Activated CD4-positive, alpha-beta memory T cell treated with anti-CD3 and anti-CD28 coated beads, Interleukin-2, amount 10 ng/mL, durations not matched to agents 7 days and 5 days (primary cell): ENCODE measurements at places on chromosomes 1 and 21.

DNA sequence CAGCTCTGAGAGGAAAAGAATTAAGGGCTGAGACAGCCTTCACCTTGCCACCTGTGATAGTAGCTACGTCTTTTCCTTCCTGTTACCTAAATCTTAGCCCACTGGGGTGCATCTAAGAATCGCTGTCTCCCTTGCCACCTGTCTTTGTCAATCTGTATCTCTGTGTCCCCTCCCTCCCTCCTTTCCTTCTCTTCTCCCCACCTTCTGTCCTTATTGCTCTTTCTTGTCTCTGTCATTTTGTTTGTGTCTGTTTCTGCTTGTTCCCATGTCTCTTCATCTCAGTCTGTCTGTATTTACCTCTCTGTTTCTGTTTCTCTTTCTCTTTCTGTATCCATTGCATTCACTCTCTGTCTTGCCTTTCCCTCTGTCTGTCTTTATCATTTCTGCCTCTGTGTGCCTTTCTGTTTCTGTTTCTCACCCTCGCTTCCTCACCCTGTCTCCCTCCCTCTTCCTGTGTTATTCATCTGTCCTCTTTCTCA lies 30.2 kb downstream of the SLC22A15 start:
- no peak for DNase-seq

GRCh38 chr1:190205713-190206112 lies 272.0 kb downstream of the BRINP3 start:
- no peak for DNase-seq

GRCh38 chr1:76950306-76950705 lies 83.0 kb downstream of the ST6GALNAC5 start:
- DNase-seq, result no peak

DNA sequence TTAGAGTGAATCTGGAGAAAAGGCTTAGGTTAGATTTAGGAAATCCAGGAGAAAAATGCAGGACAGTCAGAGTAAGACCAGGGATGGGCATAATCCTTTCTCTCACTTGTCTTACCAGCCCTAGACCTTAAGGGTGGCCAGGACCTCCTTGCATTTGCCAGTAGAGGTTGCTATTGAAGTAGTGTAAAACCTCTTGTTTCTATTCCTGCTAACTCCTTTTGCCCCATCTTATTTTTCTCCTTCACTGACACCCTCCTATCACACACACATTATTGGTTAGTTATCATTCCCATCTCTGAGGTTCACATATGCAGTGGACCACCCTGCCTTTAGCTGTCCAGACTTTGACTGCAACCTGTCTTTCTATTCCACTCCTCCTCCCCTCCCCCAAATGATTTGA lies 75.0 kb upstream of the MACF1 start:
- no peak for DNase-seq

DNA sequence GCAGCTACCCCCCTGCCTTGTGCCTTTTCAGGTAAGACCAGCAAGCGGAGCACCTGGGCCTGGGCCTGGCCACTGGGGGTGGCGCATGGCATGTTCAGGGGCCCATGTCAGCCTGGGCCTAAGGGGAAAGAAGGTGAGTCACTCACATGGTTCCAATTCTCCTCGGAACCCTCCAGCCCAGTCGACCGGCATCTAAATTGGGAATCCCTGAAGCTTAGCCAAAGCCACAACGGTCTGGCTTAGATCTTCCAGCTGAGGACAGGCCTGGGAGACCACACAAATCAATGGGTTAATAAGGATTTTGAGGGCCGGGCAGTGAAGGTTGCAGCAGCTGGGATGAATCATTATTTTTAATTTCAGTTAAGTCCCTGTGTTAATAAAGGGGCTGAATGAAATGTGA lies 145.1 kb upstream of the SMYD2 start:
- DNase-seq, result no peak

DNA sequence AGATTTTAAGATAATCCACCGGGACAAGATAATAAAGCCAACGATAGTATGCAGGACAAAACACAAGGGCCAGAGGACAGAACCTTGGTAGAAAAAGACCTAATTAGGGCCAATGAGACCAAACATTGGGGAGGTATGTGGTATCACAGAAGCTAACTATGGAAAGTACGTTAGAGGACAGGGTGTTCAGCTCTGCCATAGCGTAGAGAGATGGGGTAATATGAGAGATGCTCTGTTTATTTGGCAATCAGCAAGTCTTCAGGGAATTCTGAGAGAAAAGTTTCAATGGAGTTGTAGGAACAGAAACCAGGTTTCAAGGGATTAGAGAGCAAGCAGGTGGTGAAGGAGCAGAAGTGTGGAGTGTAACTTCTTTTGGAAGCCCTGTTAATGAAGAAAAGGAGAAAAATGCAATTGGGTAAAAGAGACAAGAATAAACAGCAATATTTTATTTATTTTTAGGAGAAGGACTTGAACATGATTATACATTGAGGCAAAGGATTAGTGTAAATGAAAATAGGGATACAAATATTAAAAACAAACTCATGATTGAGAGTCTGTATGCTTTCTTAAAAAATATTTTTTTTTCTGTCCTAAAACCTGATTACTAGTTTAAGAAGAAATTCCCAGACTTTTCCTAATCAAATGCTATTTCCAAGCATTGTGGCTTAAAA lies 24.0 kb downstream of the EEIG2 start:
- no peak for DNase-seq

DNA sequence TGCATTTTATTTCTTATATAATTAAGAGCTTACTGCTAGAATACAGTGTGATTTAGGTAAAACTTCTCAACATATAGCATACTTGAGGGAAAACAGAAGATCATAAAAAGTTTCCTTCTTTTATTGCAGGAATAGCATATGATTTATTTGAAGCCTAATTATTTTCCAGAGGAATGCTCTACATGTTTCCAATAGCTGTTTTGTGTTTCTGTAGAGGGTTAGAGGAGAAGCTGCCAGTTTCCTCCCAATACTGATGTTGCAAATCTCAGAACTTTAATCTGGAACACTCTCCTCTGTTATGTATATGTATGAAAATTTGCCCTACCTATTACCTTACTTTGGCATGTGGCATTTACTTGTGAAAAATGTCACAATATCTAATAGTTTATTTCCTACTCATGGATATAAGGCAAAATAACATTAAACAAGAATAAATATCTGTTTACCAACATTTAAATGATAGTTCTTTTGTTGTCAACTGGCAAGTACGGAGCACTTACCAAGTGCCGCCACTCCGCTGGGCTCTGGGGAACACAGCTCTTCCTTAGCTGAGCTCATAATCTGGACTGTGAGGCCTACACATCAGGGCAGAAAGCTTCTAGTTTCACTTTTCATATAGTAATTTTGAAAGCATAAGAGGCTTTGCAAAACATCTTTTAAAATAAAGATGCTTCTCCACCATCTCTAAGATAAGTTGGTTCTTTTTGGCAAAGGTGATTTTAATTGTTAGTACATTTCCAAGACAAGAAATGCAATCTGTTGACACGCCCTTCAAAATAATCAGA lies 239.8 kb upstream of the C1orf105 start:
- DNase-seq, result peak; percentile 59

DNA sequence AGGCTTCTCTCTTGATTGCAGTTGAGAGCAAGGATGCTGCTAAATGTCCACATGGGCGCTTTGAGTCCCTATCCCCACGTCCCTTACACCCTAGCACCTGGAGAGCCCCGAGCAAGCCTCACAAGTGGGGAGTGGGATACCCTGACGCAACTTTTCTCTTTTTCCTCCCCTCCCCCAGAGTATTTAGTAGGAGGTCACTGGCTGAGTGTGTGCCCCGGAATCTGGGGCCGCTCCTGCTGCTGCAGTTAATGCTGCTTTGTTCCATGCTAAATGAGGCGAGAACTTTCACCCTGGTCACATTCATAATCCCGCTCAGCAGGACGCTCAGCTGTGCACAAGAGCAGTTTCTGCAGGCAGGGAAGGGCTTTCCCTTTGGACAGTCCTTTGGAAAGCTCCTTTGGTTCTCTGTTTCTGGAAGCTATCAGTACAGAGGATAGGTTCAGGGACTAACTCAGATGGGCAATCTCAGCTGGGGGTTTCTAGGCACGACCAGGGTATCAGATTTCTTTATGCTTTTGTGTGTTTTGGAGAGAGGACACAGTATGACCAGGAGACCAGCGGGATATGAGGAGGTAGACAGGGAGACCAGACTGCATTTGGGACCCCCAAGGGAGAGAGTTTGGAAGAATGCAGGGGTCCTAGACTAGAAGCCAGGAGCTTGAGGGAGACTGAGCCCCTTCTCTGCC lies 75.9 kb downstream of the NOS1AP start:
- DNase-seq, result no peak

- peak; percentile 54 for DNase-seq
Measured at GRCh38 chr1:145871994-145872924, 13.4 kb upstream of the PIAS3 start.

GRCh38 chr1:230077436-230078213 lies 10.6 kb downstream of the GALNT2 start:
- no peak for DNase-seq
